ENCODE measurements at places on chromosomes 11 and 22.

DNA sequence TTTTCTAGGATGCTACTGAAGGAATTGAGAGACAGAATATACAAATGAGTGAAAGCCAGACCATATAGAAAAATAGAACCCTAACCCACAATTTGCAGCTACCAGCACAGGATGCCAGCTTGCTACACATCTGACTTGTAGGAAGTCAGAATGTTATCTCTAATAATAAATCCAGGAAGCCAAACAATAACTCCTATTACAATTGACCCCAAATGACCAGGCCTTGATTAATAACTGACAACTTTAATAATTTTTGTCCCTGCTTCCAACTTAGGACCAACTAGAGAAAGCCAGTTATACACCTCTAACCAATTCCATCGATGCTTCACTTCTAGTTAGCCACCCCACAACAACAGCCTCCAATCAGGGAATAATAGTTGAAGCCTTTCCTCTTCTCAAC, 193.4 kb downstream of the CASP12 start:
- DNase-seq = no peak

DNA sequence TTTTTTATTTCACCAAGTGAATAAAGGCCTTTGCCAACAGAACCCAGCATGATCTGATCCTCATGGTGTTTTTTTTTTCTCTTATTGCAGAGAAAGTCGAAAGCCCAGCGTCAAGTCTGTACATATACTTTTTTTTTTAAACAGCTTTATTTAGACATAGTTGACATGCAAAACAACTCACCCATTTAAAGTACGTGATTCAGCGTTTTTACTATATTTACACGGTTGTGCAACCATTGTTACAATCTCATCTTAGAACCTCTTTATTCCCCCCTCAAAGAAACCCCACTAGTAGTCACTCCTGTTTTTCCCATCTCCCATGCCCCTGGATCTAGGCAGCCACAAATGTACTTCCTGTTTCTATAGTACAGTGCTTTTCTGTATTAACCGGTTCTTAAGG, 20.6 kb upstream of the AP1B1 start:
- DNase-seq = no peak

- DNase-seq = no peak
Measured at GRCh38 chr11:127994736-127995135, 592.6 kb downstream of the ETS1 start.

DNA sequence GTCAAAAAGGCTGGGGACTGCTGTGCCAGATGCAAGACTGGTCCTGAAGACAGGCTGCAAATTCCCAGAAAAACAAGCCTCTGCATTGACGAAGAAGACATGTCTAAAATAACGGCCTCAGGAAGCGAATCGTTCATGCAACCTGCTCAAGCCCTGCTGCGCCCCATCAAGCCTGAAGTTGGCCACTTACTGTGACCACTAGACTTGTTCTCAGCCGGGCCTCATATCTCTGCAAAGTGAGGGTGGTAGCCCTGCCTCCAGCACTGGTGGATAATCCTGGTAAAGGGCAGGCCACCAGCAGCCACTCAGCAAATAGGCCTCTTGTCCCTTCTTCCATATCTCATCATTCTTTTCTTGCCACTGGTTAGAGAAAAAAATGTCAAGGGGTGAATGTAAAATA, 11.8 kb downstream of the LTO1 start:
- no peak for DNase-seq

- DNase-seq = no peak
Measured at GRCh38 chr11:55106391-55106790, 155.6 kb upstream of the TRIM48 start.

- no peak for DNase-seq
Measured at GRCh38 chr11:73218106-73218829, at the start of gene P2RY2. Gene P2RY2, plus strand, starts transcription at chr11:73218281. Its CDS starts 15,879 bp downstream, at chr11:73234160.

- no peak for DNase-seq
Measured at GRCh38 chr11:130241713-130242112, 73.0 kb downstream of the ZBTB44 start.

- DNase-seq = no peak
Measured at GRCh38 chr11:12318791-12319438, 58.5 kb upstream of the PARVA start.

- DNase-seq = no peak
Measured at GRCh38 chr11:86162239-86162638, 82.3 kb upstream of the EED start.

DNA sequence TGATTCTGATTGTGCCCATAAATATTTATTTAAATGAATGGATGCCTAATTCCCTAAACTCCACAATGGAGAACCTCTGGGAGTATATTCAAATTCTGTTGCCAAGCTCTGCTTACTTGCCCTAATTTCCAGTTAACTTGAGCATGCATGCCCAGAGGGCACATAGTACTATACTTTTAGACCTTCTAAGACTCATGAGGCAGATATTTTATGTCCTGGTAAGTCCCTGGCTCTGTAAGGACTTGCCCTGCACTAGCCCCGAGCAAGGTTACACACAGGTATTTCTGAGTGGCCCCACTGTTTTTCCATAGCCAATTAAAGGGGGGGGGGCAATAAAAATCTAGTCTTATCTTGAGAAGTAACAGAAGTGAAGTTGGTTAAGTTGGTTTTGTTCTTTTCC, 21.1 kb upstream of the CAPRIN1 start:
- no peak for DNase-seq

- DNase-seq = no peak
Measured at GRCh38 chr11:62974848-62975522, 9.8 kb downstream of the SLC22A6 start.

DNA sequence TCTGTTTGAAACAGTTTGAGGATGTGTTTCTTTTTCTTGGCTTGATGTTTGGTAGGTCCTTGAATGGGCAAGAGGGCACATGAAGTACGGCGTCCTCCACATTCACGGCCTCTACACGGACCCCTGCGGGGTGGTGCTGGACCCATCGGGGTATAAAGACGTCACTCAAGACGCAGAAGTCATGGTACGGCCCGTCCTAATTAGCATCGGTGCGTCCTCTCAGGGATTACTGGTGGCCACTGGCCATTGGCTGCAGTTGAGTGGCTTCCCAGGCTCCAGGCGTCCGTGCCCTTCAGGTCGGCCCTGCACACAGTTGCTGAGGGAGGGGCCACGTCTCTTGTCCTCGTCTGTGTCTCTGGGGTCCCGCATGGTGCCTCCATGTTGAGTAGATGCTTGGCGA, 20.8 kb downstream of the FAM118A start:
- DNase-seq = no peak

DNA sequence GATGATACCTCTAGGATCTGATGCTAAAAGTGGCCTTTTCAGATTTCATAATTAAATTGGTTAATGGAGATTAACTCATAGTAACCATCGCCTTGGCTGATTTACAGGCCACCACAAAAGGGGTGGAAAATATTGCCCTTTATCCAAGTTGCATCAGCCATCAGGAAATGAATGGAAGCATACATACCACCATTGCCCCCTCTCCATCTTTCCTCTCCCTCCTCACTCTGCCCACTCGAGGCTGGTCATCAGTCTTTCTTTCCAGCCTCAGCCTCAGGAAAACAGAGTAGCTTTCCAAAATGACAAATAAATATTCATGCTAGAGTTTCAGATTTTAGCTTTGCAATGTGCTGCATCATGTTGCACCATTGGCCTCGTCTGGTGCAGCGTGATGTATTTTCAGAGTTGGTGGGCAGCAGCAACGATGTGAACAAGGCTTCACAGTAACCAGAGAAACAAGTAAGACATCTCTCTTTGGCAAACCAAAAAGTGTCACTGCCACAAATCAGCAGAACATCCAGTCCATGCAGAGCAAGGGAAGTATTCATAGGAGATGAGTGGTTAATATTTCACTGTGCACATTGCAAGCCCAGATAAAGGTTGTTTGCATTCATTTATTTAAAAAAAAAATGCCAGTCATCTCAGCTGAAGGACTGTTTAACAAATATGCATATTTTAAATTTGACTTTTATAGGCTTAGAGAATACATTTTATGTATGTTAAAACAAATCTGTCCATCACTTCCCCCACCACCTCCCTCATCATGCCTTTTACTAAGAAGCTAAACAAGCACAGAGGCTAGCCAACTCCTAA, 136.7 kb upstream of the FAT3 start:
- DNase-seq = no peak

GRCh38 chr22:35638001-35638400, 10.2 kb upstream of the APOL6 start:
- no peak for DNase-seq

GRCh38 chr11:110856996-110857812, 145.0 kb upstream of the ARHGAP20 start:
- DNase-seq = no peak

GRCh38 chr11:32200136-32200847, 109.4 kb downstream of the RCN1 start:
- DNase-seq = no peak

Measured in GM12892 (cell line).